ENCODE measurements at places on chromosomes 2 and 18.

GRCh38 chr18:22471546-22472131, 53.9 kb upstream of the CTAGE1 start:
- DNase-seq: no peak

DNA sequence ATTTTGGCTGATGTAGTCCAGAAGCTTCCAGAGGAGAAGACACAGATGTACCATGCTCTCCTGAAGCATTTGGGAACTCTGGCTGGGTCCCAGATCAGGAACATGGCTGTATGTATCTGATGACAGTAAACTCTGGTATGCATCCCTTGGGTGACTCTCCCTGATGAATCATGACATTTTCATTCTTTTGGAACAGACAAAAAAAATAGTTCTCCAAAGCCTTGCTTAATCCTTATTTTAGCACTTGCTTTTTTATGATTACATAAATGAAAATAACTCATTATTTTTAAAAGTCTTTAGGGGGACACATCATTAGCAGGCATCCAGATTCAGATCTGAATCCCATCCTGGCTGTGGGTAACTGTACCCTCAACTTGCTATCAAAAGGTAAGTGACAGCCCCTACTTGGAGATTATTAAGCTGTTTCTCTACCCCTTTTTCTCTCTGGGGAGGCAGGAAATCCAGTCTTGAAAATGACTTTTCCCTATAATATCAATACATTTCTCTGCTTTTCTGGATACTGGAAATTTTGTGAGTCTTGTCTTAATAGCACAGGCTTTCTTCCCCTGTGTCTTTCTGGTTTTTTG, 23.3 kb downstream of the AOX1 start:
- DNase-seq: no peak

DNA sequence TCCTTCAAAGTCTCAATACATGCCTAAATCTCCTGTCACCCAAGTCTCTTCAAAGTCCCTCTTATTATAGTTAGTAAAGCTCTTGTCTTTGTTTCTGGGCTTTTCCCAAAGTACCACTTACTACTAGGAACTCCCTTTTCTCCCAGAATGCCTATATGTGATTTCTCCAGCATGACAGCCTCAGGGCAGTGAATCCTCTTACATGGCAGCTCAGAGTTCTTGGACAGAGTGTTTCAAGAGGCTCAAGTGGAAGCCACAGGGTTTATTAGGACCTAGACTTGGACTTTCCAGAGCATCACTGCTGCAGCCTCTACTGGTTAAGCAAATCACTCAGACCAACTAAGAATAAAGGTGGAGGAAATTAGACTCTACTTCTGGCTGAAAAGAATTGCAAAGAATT, 98.9 kb downstream of the CSRNP3 start:
- DNase-seq: no peak

DNA sequence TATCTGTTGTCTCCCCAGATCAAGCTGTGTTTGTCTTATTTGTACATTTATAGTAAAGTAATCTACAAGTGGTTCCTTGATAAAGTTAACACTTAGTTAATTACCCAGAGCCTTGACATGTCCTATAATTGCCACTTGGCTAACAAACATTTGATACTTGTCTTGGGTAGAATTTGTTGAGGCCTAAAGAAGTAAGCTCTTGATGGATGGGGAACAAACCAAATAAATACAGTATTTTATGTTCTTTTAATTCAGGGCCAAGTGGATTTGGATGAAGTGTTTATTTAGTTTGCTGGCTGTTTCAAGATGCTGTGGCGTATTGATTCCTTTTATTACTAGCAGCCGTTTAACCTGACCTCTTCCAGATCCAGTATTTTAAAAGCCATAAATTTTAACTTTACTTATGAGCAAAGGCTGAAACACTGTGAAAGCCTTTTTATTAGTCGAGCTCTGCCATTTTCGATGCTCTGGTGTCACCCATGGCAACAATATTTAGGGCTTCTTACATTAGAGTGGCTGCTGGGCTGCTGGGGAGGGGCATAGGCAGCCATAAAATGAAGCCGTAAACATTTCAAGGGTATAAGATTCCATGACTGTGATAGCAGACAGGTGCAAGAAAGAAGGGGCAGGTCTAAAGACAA, 401.6 kb upstream of the NRP2 start:
- no peak for DNase-seq

DNA sequence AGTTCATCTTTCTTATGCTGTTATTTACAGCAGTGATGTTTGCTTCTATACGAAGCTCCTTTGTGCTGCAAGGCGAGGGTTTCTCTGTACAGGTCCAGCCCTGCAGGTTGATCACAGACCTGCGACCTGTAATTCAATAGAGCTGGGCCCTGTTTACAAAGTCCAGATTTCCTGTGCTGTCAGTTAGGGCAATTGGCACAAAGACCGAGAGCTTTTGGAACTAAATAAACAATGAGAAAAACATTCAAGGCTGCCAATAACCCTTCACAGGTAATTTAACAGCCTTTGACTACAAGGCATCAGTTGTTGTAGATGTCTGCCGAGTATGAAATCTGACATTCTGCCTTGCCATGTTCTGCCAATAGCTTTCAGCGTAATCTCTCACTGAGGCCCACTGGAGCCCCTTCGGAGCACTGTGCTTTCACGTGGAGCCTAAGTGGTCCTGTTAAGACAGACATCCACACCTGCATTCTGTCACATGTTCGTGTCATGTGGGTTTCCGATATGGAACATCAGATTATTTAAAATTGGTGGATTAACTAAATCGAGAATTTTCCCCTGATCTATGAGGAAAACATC, 232.5 kb downstream of the PTGR3 start:
- no peak for DNase-seq

GRCh38 chr2:191657977-191658376, 20.0 kb upstream of the NABP1 start:
- no peak for DNase-seq

DNA sequence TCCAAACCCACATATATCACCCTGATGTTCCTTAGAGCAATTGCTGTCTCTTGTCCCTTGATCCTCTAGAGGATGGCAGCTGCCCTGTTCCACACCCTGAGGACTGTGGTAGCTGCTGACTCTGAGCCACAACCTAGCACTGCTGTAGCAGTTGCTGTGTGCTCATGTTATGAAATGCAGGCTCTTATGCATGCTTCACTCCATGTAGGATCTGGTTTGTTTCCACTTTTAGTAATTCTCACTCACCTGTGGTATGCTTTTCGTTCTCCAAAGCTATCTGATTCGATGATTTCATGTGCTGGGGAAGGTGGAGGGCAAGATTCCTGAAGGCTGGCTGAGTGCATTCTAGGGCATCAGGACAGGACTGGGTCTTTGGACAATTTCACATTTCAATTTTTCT, 649.0 kb upstream of the RAB6C start:
- no peak for DNase-seq

DNA sequence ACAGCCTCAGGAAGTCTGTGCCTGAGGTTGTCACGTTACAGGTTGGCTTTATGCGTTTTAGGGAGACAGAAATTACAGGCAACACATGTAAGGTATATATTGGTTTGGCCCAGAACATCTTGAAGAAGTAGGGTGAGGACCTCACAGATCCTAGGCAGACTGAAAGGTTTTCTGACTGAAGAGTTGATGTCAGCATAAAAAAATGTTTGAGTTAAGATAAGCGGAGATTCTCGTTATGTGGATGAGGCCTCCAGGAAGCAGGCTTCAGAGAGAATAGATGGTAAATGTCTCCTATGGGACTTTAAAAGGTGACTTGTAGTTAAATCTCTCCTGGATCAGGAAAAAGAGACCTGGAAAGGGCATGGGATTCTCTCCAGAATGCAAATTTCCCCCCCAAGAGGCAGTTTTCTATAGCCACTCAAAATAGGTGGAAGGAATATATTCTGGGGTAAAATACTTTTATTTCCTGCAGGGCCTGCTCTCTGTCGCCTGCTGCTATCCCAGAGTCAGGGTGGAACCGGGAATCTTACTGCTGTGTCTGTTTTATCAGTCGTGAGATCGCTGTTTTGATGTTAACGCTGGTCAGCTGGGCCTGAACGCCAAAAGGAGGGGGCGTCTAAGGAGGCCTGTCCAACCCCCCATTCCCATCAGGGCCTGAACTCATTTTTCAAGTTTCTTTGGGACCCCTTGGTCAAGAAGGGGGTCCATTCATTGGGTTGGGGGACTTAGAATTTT, 171.1 kb downstream of the HDAC4 start:
- DNase-seq: no peak

DNA sequence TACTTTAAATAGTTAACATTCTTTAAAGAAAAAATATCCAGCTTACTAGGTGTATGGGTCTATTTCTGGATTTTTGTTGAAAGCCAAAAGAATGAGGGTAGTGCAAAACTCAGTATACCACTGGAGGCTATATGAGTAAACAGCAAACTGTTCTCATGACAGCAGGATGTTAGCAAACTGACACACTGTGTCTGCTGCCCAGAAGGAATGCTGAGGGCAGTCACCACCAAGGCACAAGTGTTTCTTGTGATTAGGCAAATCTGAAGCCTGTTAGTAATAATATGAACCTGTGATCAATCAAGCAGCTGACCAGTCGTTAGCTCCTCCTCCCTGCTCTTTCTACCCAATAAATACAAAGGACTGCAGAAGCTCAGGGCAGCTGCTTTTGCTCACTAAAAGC, 50.5 kb upstream of the SULT1C3 start:
- no peak for DNase-seq

- DNase-seq: no peak
These were observed 127.5 kb downstream of the NFATC1 start for GRCh38 chr18:79523206-79523735.

GRCh38 chr2:73089270-73090030, 17.9 kb upstream of the SFXN5 start:
- DNase-seq: no peak

All from NCI-H2171 (cell line).